ENCODE measurements at places on chromosomes 1 and 21. TPM values are rescaled to one million over a fixed set of nuclear protein-coding genes. Genes with fewer than 3 reads are reported as not detected.

The CLDN19 gene
- total RNA-seq, result 0.24 TPM

- no peak overlapping the region for H3K27ac ChIP-seq
- no peaks in the 10 kb centered on the region for H3K36me3 ChIP-seq
- H3K4me1 ChIP-seq, result peaks cover 2% of the 10 kb centered on the region
- no peak for DNase-seq
Observed at GRCh38 chr1:41915786-41916571, 2.7 kb downstream of the HIVEP3 start.

The RGS16 gene
- total RNA-seq, result 2.5 TPM

- no peaks in the 10 kb centered on the region for H3K36me3 ChIP-seq
- DNase-seq, result no peak
- no peak overlapping the region for H3K27ac ChIP-seq
- no peak overlapping the region for H3K4me3 ChIP-seq
- no peaks in the 10 kb centered on the region for H3K27me3 ChIP-seq
- H3K4me1 ChIP-seq, result no peaks in the 10 kb centered on the region
Observed at GRCh38 chr1:228751360-228752098, 16.2 kb downstream of the RHOU start.

The TAS1R1 gene
- 0.33 TPM for total RNA-seq

- no peaks in the 10 kb centered on the region for H3K4me1 ChIP-seq
- no peak overlapping the region for H3K4me3 ChIP-seq
- H3K36me3 ChIP-seq, result no peaks in the 10 kb centered on the region
- no peak overlapping the region for H3K27ac ChIP-seq
- no peak for DNase-seq
Observed at GRCh38 chr21:35024071-35024420, 25.1 kb downstream of the RUNX1 start.

The CDC20 gene
- 1.8 TPM for total RNA-seq

Data from ovary (tissue), 10 donors.